Caco-2 (cell line): ENCODE measurements at places on chromosomes 7 and 10.

DNA sequence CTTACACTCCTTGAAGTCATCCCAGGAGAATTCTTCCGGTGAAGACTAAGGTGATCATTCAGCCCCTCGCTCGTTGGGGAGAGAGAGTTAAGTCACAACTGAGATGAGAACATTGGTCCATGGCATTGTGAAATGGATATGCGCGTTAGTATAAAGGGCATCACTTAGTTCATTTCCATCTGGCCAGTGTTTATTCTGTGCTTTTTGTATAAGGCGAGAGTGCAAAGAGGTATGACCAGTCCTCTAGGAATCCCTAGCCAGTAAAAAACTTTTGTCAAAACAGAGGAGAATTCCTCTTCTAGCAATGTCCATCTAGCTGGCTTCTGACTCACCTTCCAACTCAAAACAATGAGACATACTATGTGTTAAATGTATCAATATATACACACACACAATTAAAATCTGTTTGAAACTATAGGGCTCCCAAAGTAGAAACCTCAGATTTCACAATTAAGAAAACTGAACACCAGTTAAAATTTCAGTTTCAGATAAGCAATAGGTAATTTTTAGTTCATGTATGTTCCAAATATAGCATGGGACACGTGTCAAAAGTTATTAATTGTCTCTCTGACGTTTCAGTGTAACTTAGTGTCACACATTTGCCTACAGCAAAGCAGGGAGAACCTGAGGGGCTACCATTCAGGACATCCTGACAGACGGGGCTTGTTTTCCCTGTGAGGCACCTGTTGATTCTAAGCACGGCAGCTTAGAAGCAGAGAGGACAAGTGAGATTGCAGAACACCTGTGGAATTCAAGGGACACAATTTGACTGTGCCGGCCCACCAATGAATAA lies 158.9 kb downstream of the KLF6 start:
- no peak for DNase-seq

- DNase-seq: no peak
Measured at GRCh38 chr10:124249196-124249595, 155.8 kb upstream of the CHST15 start.

GRCh38 chr7:94908323-94909178 lies 1.2 kb downstream of the PPP1R9A start:
- DNase-seq: peak; percentile 67

GRCh38 chr7:77184463-77184862 lies 15.2 kb downstream of the FGL2 start:
- no peak for DNase-seq

GRCh38 chr10:71233482-71233892 lies 21.1 kb downstream of the UNC5B start:
- DNase-seq: no peak

GRCh38 chr10:1369665-1370064 lies 313.5 kb downstream of the WDR37 start:
- no peak for DNase-seq

DNA sequence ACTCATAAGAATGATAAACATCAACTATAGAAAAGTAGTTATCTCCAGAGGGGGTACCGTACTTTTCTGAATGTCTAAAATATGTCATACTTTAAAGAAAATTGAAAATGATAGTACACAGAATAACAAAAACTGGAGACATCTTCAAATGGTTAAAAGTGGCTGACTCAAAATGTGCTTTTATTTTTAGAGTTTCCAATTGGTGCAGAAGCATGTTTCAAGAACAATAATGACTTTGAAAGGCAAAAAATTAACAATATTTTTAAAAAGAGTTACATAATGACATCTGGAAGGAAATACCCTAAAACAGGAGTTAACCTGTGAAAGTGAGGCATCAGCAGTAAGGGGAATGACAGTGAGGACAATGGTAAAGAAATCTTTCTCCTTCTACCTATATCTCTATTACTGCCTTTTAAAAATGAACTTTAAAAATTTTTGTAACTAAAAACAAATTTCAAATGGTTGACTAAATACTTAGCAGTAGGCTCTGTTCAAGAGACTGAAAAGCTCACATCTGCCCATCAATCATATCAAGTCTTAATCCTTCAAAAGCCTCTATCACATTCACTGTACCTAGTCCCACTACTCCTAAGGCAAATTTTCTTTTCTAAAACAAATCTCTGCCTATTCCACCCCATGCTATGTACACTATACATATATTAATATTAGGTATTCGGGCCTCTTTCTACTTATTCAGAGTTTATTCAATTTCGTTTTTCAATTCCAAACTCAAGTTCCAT lies 3.0 kb downstream of the ASZ1 start:
- no peak for DNase-seq

- DNase-seq: no peak
Measured at GRCh38 chr10:25285809-25286208, 111.0 kb downstream of the GPR158 start.

GRCh38 chr10:58546722-58547445 lies 34.2 kb downstream of the BICC1 start:
- no peak for DNase-seq

DNA sequence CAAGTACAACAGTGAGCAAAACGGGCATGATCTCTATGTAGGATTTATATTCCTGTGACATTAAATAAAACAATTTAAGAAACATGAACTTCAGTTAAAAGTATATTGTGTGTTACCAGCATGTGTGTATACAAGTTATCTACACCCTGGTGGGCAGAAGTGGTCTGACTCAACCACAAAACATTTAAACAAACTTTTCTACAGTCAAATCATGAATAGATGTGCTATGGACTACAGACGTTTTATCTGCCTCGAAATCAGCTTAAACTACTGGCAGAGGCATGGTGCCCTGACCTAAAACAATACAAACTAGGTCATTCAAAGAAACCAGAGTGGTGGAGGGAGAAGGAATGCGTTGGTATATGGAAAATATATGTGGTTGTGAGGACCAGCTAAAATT lies 3.6 kb downstream of the ARL3 start:
- no peak for DNase-seq

DNA sequence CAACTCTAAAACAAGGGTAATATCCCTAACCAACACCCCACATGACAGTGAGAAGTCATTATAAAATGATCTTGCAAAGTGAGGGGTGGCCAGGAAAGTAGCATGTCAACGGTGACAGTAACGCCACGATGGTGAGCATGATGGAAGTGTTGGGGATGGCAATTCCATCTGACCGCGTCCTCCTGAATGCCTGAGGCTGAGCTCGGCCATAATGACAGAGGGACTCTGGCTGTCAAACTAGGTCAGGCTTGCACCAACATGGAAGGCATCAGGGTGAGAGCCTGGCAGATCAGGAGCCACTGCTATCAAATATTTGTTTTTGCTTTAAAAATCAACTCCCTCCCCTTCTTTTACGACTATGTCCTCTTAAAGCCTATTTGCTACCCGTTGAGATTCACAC lies 55.7 kb upstream of the EFCAB10 start:
- no peak for DNase-seq

GRCh38 chr7:47688311-47689100 lies 106.6 kb upstream of the TNS3 start:
- no peak for DNase-seq

GRCh38 chr10:79296431-79296830 lies 50.8 kb upstream of the PPIF start:
- DNase-seq: no peak

DNA sequence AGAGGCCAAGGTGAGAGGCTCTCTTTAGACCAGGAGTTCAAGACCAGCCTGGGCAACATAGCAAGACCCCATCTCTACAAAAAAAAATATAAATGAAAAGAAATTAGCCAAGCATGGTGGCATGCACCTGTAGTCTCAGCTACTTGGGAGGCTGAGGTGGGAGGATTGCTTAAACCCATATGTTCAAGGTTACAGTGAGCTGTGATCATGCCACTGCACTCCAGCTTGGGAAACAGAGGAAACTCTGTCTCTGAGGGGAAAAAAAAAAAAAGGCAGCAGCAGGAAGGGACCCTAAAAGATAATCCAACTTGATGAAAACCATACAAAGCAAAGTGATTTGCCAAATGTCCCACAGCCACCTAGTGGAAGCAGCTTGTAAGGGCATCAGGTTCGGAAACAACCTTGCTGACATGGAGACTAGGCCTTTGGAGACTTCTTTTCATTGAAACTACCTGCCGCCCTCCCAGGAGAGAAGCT lies 15.6 kb upstream of the PBLD start:
- DNase-seq: peak; percentile 76

DNA sequence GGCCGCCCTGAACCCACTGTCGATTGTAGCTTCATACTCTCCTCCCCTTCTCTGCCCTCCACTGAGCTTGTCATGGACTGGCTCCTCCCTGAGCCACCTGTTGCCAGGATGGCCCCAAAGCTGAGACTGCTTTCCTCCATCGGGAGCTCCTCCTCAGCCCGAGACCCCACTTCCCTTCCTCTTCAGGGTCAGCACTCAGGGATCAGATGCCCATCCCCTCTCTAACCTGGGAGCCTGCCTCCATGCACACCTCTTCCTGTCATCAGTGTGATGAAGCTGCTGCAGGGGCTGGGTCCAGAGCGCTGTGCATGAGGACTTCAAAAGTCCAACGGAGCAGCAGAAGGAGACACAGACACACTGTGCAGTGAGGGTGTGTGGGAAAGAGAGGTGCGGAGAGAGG lies 201.1 kb downstream of the WDR37 start:
- no peak for DNase-seq

DNA sequence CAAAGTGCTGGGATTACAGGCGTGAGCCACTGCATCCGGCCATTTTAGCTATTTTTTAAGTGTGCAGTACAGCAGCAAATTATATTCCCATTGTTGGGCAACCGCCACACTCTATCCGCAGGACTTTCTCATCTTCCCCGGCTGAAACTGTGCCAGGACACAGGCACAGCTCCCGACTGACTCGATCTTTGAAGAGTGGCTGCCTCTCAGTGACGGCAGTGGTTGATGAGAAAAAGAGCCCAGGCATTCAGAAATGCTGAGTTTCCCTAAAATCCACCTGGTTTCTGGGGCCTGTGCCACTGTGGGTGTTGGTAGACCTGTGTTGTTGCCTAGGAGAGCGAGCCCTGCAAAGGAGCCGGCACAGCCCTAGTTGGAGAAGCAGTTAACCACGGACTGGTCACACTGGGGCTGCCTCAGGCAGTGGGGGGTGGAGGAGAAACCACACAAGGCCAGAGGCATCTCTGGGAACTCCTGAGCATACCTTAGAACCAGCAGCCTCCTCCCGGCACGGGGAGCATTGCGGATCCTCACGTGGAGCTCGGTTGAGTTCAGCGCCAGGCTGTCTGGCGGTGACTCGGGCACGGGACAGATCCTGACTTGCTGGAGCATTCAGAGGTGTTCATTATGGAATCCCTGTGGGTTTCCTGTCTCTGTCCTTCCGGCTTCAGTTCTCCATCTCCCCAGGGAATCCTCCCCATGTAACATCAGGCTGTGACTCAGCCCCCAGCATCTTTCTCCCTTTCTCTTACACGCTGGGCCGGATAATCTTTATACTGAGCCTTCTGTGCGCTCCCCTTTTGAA lies 16.2 kb downstream of the PFKFB3 start:
- no peak for DNase-seq

DNA sequence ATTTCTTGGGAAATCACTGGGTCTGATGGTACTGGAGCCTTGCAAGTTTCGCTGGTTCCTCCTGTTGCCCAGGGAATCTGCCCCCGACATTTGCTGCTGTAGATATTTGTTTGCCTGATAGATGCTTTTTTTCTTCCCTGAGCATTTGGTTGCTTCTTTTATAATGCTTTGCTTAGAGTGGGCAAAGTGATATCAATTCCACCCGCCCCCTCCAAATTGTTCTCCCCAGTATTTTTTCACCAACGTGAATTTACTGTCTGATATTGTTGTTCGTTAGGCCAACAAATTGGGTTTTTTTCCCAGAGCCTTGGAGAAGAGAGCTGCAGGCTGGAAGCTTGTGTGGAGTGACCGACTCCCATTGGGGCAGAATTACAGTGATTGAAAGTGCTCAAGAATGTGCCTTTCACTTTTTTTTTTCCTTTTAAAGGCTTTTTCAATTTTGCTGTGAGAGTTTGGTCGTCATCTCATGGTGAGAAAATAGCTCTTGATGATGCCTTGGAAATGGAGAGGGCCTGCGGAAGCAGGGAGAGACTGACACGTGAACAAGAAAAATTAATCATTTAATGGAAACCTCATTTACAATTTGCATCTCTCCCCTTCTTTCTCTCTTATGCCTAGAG lies 2.5 kb downstream of the GRK5 start:
- DNase-seq: no peak

- no peak for DNase-seq
Measured at GRCh38 chr7:127892488-127893314, 138.5 kb downstream of the LRRC4 start.

GRCh38 chr7:3094701-3095445 lies 51.2 kb upstream of the CARD11 start:
- DNase-seq: no peak

GRCh38 chr7:44808914-44809393 lies 12.5 kb downstream of the PPIA start:
- no peak for DNase-seq

DNA sequence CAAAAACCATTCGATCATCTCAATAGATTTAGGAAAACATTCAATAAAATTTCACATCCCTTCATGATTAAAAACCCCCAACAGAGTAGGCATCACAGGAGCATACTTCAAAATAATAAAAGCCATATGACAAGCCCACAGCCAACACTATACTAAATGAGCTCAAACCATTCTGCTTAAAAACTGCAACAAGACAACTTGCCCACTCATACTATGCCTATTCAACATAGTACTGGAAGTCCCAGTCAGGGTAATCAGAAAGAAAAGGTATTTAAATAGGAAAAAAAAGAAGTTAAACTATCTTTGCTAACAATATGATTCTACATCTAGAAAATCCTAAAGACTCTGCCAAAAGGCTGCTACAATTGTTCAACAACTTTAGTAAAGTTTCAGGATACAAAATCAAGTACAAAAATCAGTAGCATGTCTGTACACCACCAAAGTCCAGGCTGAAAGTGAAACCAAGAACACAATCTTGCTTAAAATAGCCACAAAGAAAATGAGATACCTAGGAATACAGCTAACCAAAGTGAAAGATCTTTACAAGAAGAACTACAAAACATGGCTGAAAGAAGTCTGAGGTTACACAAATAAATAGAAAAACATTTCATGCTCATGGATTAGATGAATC lies 882.6 kb downstream of the GRM8 start:
- DNase-seq: no peak

GRCh38 chr7:102270178-102270887 lies 16.3 kb upstream of the SH2B2 start:
- no peak for DNase-seq
